Stimulated activated CD4-positive, alpha-beta T cell treated with anti-CD3 and anti-CD28 coated beads, Interleukin-4, amount 100 ng/mL, for 1 hour (primary cell): ENCODE measurements at places on chromosomes 3 and 15.

DNA sequence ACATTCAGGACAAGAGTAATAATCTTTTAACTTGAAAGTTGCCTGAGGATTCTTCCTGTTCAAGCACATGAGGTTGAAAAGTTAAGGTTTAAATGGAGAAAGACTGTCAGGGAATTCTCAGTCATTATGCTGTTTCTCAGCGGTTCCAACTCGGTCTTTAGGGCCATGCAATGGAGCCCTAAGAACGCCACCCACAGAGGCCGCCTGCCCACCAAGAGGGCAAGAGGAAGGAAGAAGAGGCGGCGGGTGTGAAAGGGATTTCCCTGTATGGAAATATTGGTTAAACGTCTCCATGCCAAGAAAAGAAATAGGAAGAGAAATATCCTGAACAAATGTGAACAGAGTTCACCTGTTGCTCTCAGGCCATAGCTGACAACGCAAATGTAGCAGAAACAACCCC is 234.4 kb downstream of the OCA2 start:
- no peak for DNase-seq

GRCh38 chr3:101690972-101691371 is 4.5 kb upstream of the RPL24 start:
- no peak for DNase-seq

GRCh38 chr3:182879031-182879611 is 85.8 kb downstream of the ATP11B start:
- DNase-seq = no peak

DNA sequence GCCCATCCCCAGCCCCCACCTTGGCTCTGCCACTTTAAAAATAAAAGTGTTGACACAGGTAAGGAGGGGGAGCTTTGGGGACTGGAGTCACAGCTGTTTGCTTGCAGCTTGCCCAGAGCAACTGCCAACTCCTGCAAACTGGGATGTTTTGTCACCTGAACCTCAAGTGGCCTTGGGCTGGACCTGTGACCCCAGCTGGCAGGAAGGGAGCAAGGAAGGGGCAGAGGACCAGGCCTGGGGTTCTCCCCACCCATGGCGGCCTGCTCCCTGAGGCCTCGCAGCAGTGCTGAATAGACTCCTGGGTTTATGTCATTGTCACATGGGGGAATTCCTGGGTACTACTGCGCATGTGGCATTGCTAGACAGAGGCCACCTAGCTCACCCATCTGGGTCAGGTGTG is 246.9 kb upstream of the TLE3 start:
- no peak for DNase-seq

DNA sequence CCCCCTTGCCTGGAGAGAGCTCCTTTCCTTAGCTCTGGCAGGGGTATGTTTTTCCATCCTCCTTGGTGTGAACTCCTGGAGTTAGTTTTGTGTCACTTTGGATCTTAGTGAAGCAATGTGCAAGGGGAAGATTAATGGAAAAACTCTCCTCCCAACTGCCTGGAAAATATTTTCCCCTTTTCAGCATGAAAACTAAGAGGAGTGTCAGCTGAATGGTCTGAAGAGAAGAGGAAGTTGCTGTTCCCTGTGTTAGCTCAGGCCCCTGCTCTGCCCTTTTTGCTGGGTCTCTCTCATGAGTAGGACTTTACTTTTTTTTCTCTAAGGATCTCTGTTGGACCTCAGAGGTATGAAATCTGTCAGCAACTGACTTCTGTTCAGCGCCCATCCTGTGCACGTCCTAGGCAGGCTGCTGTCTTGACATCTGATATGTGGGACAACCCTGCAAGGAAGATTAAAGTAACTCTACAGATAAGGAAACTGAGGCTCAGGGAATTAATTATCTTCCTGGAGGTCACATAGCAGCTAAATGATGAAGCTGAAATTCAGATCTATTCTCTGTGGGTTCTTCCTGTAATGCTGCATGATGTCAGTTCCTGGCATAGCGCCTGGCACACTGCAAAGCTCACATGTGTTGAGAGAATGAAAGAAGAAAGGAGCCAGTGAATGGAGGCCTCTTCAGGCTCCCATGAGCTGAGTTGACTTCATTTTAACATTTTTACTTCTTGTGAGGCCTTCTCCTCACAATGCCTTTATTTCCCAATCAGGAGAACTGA is 109.7 kb upstream of the GALNT15 start:
- no peak for DNase-seq

- peak; percentile 42 for DNase-seq
These were observed 47.0 kb downstream of the ZNF609 start for GRCh38 chr15:64507293-64507802.

- no peak for DNase-seq
These were observed 169.5 kb upstream of the UMPS start for GRCh38 chr3:124560666-124561215.

DNA sequence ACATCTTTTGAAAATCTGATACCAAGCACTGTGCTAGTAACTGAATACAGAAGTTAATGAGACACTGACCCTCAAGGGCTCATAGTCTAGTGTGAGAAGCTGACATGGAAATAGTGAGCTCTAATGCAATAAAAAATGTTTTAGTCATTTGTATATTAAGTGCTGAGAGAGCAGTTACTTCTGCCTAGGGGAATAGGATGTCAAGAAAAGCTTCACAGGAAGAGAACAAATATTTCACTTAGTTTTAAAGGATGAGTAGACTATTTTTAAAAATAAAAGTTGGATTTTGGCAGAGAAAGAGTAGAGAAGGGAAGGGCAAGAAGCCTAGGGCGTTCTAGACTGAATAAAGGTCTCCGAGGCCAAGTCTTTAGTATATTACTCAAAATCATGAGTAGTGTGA is 158.4 kb downstream of the ATG7 start:
- no peak for DNase-seq

GRCh38 chr15:64634576-64635498 is 140.6 kb downstream of the RBPMS2 start:
- DNase-seq = no peak

GRCh38 chr3:29488922-29489321 is 208.1 kb downstream of the RBMS3 start:
- DNase-seq = no peak

DNA sequence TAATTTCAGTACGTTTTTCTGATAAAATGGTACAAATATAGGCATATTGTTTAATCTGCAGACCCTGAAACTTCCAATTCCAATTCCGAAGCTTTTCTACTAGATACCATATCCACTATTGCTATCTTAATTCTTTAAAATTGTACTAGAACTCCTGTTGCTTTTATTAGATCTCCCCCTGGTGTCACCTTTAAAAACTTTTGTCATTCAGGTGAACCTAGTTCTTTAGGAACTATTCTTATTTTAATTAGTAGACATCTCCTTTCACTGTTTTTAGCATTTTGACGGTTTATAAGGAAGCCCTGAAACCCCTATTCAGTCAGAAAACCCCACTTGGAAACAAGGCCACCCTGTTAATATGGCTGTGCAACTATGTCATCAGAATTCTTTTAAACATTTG is 22.3 kb downstream of the C2CD4B start:
- no peak for DNase-seq

DNA sequence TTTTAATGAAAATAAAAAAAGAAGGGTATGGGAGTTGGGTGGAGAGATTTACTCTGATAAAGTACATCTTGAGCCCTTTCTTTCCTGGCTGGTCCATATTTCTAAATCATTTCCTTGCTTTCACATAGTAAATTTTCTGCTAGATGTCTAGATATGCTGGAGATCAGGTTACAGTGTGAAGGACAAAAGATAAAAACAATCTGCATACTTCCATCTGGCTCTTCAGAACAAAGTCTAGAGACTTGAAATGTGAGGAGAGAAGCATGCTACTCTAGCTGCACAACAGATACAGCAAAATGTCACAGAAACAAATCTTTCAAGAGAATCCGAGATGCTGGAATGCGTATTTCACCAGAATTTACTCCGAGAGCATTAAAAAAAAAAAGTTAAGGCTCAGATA is 42.2 kb downstream of the FOXP1 start:
- no peak for DNase-seq

DNA sequence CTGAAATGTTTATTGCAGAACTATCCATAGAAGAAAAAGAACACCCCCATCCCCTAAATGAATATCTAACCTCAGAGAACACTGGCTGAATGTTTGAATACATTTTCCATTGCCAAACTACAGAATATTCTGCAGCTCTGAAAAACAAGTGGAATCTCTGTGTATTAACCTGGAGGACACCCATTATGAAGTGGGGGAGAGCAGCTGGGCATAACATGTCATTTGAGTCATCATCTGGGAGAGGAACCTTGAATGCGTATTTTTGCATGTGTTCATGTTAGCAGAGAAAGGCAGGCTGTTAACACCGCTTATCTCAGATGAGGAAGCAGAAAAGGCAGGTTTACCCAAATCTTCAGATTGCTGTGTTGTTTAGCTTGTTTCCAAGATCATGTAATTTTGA is 31.5 kb downstream of the ESYT3 start:
- no peak for DNase-seq

DNA sequence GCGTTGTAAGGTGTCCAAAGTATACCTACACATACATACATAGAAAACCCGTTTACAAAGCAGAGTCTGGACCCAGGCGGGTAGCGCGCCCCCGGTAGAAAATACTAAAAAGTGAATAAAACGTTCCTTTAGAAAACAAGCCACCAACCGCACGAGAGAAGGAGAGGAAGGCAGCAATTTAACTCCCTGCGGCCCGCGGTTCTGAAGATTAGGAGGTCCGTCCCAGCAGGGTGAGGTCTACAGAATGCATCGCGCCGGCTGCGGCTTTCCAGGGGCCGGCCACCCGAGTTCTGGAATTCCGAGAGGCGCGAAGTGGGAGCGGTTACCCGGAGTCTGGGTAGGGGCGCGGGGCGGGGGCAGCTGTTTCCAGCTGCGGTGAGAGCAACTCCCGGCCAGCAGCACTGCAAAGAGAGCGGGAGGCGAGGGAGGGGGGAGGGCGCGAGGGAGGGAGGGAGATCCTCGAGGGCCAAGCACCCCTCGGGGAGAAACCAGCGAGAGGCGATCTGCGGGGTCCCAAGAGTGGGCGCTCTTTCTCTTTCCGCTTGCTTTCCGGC is 318.6 kb downstream of the FGF12 start:
- DNase-seq = no peak

- DNase-seq = peak; percentile 4
These were observed 619 bp upstream of the CMTM8 start for GRCh38 chr3:32237670-32238452.

GRCh38 chr3:108378153-108378951 is 82.0 kb downstream of the HHLA2 start:
- DNase-seq = no peak

DNA sequence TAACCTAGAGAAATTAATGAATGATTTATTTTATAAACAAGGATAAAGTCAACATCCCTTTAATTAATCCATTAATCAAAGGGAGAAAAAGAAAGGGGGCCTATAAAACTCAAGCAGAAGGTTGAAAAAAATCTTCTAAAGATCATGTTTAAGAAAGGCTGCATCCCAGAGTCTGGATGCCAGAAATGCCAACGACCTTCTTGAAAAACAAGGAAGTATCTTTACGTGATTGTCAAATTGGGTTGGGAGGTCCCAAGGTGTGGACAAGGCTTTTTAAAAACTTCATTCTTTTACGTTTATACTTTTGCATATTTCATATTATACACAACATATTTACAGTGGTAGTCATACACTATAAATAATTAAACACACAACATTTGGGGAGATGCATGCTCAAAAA is 1.6 kb downstream of the GOLGB1 start:
- DNase-seq = no peak

GRCh38 chr3:175338775-175339535 is 479.8 kb downstream of the NAALADL2 start:
- DNase-seq = no peak

DNA sequence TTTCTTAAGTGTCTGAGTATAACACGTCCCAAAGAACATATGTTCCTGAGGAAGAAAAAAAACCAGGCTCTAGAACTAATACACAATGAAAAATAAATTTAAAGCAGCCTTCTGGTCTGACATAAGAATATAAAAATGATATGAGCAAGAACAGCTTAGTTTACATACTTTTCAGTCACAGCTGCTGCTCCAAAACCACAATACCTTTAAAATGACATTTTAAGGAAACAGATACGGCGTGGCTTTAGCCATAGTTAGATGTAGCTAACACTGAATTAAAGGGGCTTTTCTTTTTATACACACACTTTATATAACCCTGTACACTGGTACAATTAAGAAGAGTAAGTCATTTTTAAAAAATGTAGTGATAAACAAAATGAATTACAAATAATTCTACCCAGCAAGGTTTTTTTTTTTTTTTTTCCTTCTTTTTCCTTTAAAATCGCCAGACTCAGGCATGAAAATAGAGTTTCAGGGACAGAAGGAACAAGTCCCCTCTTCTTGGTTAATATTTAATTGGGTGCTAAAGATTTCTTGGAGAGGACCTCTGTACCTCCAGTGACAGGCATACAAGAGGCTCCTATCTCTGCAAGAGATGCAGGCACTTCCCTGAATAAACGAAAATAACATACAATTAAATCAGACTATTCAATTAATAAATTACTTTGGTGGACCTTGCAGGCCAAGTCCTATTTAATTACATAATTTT is 265.6 kb downstream of the FOXP1 start:
- no peak for DNase-seq

- no peak for DNase-seq
These were observed 4.2 kb upstream of the MEIS2 start for GRCh38 chr15:37104424-37104981.

GRCh38 chr3:102360183-102360860 is 74.5 kb upstream of the ZPLD1 start:
- DNase-seq = no peak

GRCh38 chr3:174251681-174252080 is 607.5 kb upstream of the NAALADL2 start:
- no peak for DNase-seq

GRCh38 chr3:190227064-190227463 is 95.2 kb downstream of the CLDN1 start:
- DNase-seq = no peak

DNA sequence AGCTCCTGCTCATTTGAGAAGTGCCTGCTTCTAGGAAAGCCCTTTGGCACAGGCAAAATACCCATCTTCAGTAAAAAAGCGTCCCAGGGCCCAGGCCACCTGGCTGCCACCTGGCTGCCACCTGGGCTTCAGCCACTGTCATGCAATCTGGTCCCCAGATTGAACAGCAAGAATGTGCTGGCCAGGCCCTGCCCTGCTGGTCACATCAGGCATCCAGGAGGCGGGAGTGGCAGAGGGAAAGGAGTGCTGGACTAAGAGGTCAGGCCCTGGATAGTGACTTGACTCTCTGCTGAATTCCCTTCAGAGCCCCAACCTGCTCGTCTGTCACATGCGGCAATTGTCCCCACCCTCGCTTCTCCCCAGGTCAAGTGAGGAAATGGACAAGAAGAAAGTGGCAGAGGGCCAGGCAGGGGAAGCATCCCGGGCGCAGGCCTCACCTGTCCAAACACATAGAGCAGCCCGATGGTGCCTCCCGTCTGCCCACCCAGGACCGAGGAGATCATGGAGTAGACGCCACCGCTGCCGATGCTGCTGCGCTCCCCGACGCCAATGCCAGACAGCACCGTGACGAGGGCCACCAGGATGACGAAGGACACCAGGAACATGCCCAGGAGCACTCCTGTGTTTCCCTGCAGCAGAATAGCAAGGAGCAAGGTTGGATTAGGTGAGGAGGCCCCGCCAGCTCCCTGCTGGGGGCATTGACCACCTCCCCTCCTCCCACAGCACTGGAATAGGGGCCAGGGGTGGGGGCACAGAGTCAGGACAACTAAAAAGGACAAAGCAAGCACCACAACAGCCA is 25.5 kb downstream of the SLC12A8 start:
- no peak for DNase-seq
